ENCODE measurements at places on chromosomes 13 and 19.

DNA sequence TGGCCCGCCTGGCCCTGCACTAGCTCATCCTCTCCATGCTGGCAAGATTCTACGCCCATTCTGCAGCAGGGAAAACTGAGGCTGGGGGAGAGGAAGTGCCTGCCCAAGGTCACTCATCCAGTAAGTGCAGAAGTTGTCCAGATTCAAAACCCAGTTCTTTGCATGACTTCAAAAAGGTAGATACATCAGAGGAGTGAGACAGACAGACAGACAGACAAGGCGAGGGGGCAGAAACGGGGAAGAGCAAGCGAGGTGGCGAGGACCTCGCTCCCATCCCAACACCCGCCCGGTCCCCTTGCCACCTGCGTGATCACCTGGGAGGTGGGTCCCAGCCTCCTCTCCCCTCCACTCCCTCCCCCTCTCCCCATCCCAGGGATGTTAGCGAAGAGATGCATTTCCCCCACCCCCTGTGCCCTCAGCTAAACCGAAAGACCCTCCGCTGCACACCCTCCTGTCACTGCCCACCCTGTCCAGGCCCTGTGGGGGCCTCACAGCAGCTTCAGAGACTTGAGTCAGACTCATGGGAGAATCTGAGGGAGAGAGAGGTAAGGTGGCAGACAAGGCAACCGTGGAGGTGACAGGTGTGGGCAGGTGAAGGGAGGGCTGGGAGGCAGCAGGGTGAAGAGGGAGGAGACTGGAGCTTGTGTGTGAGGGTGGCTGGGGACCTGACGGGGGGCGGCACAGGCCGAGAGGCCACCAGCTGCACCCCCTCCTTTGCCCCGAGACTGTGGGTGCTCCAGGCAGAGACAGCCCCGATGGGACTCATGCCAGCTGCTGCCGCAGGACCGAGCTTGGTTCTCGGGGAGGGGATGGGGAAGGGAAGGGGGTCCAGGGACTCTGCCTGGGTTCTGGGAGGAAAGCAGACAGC, 18.9 kb downstream of the LRRC4B start:
- DNase-seq, result no peak

DNA sequence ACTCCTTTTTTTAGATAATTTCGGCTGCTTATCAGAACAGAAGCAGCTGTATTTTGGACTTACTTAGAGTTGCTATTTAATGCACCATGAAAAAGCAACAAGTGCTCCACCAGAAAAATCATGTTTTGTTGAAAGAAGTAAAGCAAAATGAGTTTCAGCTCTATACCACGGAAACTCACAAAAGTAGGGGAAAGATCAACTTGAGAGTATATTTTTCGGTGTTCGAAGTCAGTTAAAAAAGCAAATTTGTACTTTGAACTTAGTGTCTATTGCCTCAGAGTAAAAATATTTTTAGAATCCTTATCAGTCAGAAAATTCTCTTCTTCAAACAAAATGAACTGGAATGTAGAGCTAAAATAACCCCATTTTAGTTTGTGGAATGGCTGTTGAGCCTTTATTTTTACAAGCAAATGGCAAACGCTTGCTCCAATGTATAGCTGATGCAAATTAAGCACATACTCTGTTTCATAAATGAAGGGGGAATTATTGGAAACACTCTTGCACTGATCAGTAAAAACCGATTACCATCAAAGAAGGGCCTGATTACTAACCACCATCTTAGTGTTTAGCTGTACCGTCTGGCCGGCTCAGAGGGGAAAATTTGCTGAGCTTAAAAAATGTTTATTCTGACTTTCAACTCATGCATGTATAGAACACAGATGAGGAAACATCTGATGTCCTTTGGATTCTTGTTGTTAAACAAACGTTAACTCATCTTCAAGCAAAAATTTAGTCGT, 540.7 kb downstream of the GPC6 start:
- DNase-seq, result no peak

GRCh38 chr13:113622791-113623490, 35.1 kb downstream of the ATP4B start:
- DNase-seq, result no peak

GRCh38 chr13:76717092-76717491, 169.1 kb downstream of the KCTD12 start:
- no peak for DNase-seq

DNA sequence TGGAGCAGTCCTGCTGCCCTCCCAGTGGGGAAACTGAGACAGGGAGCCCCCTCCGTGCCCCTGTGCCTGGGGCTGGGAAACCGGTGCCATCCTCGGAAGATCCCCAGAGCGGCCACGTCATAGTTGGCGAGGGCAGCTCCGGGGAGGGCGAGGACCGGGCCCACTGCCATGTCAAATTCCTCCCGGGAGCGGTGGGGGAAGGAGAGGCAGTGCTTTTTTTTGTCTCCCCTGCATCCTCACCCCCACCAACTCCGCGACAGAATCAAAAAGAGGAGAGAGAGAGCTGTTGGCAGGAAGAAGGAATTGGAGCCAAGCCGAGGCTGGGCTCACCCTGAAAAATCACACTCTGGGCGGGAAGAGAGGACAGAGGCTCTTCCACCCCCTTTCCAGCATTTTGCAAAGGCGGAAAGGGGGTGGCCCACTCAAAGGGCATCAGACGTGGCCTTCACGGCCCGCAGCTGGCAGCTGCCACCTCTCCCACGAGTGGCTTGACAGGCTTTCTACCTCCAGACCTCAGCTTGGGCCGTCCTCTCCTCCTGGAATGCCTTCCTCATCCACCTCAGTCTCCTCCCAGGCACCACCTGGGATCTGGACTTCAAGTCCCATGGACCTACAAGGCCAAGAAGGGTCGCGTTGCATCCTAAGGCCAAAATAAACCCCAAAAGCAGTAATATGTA, 19.6 kb upstream of the NFIC start:
- no peak for DNase-seq

- DNase-seq, result no peak
Measured at GRCh38 chr19:37845932-37846331, 60.5 kb downstream of the WDR87 start.

- no peak for DNase-seq
Measured at GRCh38 chr13:98918771-98919170, 59.1 kb downstream of the DOCK9 start.

DNA sequence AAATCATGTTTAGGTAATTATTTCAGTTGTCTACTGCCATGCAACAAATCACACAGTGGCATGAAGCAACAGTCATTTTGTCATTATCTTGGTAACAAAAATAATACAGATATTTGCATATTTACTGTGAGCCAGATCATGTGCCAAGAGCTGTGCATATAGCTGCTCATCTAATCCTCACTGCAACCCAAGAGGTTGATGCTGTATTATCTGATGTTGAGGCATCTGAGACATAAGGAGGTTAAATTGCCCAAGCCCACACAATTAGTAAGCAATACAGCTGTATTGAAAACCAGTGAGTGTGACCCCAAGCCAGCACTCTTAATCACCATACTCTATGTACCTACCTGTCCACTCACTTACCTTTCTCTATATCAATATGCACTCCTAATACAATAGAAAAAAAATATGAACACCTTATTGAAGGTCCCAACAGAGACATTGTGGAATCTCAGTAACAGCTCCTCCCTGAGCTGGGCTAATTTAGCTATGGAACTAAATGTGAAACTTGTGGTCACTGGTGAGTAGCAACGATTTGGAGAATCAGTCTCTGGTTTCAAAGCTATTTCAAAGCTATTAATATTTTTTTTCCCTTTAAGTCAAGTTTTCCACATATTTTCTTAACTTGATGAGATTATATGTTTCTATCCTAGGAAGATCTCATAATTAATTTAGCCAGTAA, 185.2 kb downstream of the KLF12 start:
- no peak for DNase-seq

- DNase-seq, result peak; percentile 97
Measured at GRCh38 chr13:112587764-112588489, at the start of gene TUBGCP3. TSS of gene TUBGCP3 (minus strand) at chr13:112588153. CDS start at chr13:112587980, 173 bp downstream.

- no peak for DNase-seq
Measured at GRCh38 chr13:61277586-61278276, 137.9 kb downstream of the PCDH20 start.

- DNase-seq, result no peak
Measured at GRCh38 chr19:928471-929202, 2.8 kb downstream of the ARID3A start.

- DNase-seq, result peak; percentile 90
Measured at GRCh38 chr13:99969919-99970650, 1.5 kb downstream of the ZIC5 start.

- DNase-seq, result no peak
Measured at GRCh38 chr13:20945952-20946383, 43.4 kb upstream of the XPO4 start.

DNA sequence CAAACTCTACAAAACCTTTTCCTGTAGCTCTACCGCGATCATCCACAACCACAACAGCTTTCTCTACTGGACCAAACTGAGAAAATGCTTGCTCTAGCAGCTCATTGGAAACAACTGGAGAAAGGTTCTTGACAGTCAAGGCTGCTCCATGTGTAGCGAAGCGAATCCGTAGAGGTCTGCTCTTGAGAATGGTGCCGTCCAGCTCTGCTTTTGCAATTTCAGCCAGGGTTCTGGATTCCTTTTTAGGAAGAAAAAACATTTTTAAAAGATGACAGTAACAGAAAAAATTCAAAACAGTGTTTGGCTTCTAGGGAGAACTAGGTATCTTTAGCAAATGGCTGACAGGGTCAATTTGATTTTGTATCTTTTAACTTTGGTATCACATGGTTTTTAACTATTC, 10.4 kb downstream of the PSPC1 start:
- DNase-seq, result peak; percentile 3

Data from NCI-H1417 (cell line).